Lower leg skin (tissue), 4 donors: ENCODE measurements at places on chromosomes 4 and X.
A peak's percentile ranks its signal among the peaks of the same experiment; 100 is the strongest.

GRCh38 chr4:97548186-97548585 lies 595.1 kb downstream of the STPG2 start:
- no peak for DNase-seq

DNA sequence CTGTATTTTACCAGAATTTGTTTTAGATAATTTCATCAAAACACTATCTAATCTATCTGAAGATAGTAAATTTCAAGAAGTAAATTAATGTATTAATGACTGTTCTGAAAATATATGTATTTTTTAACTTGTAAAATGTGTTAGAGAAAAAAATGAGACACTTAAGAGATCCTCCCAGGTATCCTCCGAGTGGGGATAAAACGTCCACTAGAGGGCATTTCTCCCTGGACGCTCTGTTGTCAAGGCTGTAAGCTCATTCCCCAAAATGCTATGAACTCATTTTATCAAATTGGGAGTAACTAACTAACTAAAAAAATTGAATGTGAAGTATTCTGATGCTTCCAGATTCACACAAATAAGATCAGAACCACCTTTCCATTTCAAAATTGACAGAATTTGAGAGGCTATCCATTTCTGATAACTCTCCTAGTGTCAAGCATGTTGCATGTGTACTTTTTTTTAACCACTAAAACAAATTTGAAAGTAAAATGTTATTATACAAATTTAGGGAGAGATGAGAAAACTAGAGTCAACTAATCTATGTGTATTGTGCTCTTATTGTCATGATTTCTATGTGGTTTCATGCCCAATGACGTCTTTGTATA lies 337.3 kb upstream of the HS3ST1 start:
- DNase-seq = no peak

- no peak for DNase-seq
Observed at GRCh38 chrX:63283348-63283747, 67.8 kb downstream of the SPIN4 start.

DNA sequence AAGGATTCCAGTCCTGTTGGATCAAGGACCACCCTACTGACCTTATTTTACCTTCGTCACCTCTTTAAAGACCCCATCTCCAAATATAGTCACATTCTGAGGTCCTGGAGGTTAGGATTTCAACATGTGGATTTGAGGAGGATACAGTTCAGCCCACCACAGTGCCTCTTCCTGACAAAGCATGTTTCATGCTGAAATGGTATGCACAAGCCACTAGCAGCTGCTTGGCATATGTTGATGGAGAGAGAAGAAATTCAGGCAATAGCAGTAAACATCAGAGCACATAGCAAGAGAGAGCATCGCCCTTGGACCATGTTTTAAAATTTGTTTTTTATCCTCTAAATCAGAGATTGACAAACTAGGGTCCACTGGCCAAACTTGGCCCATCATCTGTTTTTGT lies 172.1 kb downstream of the PRKX start:
- peak; percentile 36 for DNase-seq

GRCh38 chrX:17913801-17914200 lies 52.7 kb upstream of the RAI2 start:
- no peak for DNase-seq

- no peak for DNase-seq
Observed at GRCh38 chr4:1218634-1219565, 30.0 kb downstream of the CTBP1 start.

GRCh38 chr4:74822603-74823002 lies 28.3 kb upstream of the BTC start:
- no peak for DNase-seq

- no peak for DNase-seq
Observed at GRCh38 chrX:71619193-71619592, 882 bp upstream of the CXCR3 start.

- DNase-seq = no peak
Observed at GRCh38 chr4:77538144-77538543, 67.5 kb upstream of the CXCL13 start.

DNA sequence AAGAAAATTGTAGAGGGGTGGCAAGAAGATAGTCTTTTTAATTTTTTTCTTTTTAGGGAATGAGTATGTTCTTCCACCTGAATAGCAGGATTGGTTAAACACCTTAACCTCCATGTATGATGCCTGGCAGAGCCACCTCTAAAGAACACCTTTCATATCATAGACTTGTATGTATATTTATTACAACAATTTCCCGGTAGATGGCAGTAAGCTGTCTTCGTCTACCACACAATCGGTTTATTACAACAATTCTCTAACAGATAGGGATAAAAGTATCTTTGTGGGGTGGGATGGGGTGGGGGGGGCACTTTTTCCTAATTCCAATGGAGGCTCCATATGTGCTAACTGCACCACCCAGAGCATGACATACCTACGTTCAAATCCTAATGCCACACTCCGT lies 255.5 kb downstream of the LDB2 start:
- no peak for DNase-seq

GRCh38 chrX:821327-822107 lies 190.9 kb downstream of the SHOX start:
- DNase-seq = no peak

GRCh38 chr4:134425756-134426155 lies 224.2 kb upstream of the PABPC4L start:
- no peak for DNase-seq

DNA sequence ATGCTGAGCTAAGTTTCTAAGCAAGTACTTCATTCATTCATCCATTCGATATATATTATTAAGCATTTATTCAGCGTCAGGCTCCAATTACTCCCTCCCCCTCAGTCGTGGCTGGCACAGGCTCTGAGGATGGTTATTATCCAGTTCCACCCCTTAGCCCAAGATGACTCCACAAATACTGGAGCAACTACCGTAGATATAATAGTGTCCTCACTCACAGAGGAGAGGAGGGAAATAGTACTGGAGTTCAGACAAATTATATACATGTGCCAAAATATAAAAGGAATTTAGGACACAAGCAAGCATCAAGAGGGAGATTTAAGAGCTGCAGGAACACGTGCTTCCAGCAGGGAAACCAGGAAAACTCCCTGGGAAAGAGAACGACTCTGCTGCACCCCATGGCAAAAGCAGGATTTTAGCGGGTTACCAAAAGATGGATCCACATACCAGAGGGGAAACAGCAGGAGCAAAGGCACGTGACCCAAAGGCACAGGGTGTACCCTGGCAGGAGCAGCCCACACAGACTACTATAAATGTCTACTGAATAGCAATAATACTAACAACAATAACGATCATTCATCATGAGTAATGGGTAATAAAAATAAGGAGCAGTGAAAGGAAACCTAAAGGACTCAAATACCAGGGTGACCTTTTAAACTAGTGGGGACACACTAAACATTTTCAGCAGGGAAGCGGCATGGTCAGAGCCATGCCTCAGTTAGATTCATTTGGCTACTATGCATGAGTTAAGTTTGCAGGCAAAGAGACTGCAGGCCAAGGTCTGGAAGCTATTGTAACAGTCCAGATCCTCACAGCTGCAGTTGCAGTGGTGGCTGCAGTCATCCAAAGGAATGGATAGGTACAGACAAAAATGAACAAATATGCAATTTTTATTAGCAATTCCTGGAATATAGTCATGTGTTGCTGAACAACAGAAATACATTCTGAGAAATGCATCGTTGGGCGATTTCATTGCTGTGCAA lies 153.7 kb downstream of the APBB2 start:
- peak; percentile 60 for DNase-seq

GRCh38 chr4:83751336-83751949 lies 215.5 kb downstream of the GPAT3 start:
- no peak for DNase-seq

DNA sequence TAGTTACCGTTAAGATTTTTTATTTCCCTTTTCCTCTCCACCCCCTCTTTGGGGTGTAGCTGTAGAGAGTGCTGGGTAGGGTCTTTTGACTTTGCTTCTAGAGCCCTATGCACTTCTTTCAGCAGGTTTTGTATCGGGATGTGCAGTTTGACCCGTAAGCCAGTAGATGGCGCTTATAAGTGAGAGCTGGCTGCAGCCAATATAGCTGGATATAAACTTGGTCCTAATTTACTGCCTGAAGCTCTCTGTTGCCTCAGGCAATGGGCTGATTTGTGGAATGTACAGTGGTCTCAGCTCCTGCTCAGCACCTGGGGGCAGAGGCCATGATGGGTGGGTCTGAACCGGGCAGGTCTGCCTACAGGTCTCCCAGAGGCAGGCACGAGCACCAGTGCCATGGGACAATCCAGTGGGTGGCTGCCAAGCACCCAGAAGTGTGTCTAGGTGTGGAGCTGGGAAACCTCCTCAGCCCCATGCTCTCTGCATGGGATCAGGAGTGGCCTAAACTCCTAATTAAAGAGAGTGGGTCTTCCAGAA lies 146.5 kb downstream of the SPANXN1 start:
- no peak for DNase-seq

- DNase-seq = no peak
Observed at GRCh38 chrX:129782706-129783105, 3.0 kb downstream of the SASH3 start.

GRCh38 chr4:98828801-98829200 lies 100.1 kb downstream of the EIF4E start:
- no peak for DNase-seq

GRCh38 chr4:118974758-118975157 lies 86.1 kb downstream of the SYNPO2 start:
- no peak for DNase-seq

- DNase-seq = no peak
Observed at GRCh38 chr4:3829956-3830773, 64.0 kb downstream of the ADRA2C start.

- no peak for DNase-seq
Observed at GRCh38 chr4:121168446-121169281, 4.5 kb upstream of the TNIP3 start.

- DNase-seq = no peak
Observed at GRCh38 chrX:82218361-82218760, 1016.5 kb downstream of the SH3BGRL start.

- no peak for DNase-seq
Observed at GRCh38 chr4:150033081-150033480, 45.2 kb upstream of the DCLK2 start.

- no peak for DNase-seq
Observed at GRCh38 chr4:156493858-156494257, 477.7 kb downstream of the PDGFC start.

GRCh38 chr4:7275067-7275466 lies 82.7 kb downstream of the SORCS2 start:
- DNase-seq = no peak

GRCh38 chr4:168511780-168512489 lies 15.1 kb downstream of the PALLD start:
- no peak for DNase-seq

- peak; percentile 86 for DNase-seq
Observed at GRCh38 chrX:63784902-63785707, at the start of gene ARHGEF9. ARHGEF9 (minus strand) TSS chrX:63785214; CDS start chrX:63785145, 69 bp downstream.

- peak; percentile 13 for DNase-seq
Observed at GRCh38 chrX:108438110-108438623, at the start of gene COL4A6. COL4A6 (minus strand) TSS chrX:108438422; CDS start chrX:108438196, 226 bp downstream.

DNA sequence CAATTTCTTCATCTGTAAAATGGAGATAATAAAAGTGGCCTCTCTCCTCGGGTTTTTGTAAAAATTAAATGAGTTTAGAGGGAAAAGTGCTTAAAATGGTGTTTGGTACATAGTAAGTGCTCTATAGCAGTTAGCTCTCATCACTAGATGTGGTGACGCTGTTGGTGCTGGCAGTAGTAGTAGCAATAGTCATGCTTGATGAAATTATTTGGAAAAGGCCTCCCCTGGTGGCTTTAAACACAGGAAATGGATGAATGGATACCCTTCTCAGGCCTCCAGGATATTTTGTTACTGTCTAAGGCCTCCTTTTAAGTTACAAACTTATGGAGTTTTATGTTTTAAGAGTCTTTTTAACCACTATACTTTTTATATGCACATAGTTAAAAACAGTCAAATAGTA lies 142.9 kb downstream of the CBR4 start:
- no peak for DNase-seq
